ENCODE measurements at places on chromosomes 3 and 15.

GRCh38 chr15:58433597-58434333 is 2.0 kb downstream of the LIPC start:
- DNase-seq = no peak

DNA sequence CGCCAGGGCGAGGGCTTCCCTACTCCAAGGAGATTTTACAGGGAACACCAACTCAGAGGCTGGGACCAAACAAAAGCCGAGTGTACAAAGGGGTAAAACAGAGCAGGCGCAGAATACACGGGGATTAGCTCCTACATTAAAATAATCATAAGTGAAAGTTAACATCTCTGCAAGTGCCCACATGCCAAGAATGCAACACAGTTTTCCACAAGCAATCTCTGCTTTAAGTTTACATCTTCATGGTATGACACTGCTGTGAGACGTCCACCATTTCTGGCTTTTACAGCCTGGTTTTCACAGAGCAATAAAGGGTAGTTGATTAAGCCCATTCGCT is 500 bp upstream of the VGLL3 start:
- DNase-seq = no peak

GRCh38 chr3:43246976-43247375 is 39.4 kb upstream of the SNRK start:
- DNase-seq = no peak

GRCh38 chr3:125332504-125332903 is 42.6 kb downstream of the ZNF148 start:
- DNase-seq = no peak

DNA sequence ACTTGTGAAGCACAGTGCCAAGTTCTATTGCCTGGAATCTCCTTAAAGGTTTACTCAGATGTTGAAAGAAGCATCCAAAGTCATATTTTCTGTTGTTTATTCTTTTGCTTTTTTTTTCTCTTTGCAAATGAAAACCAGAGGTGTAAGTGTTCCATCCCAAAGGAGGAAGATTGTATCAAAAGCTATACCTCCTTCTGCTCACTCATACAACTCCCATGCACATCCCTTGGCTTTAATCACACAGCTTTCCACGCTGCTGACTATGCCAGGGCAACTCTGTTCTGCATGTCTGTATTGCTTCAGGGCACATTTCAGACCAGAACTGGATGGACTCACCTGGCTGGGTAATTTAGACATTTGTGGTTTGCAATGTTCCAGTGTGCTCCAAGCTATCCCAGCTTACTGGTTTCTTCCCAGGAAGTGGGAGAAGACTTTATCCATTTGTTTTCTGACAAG is 399.6 kb upstream of the TBL1XR1 start:
- DNase-seq = no peak

Data from iPS DF 19.7 (cell line).